ENCODE measurements at places on chromosomes 7 and 10.

DNA sequence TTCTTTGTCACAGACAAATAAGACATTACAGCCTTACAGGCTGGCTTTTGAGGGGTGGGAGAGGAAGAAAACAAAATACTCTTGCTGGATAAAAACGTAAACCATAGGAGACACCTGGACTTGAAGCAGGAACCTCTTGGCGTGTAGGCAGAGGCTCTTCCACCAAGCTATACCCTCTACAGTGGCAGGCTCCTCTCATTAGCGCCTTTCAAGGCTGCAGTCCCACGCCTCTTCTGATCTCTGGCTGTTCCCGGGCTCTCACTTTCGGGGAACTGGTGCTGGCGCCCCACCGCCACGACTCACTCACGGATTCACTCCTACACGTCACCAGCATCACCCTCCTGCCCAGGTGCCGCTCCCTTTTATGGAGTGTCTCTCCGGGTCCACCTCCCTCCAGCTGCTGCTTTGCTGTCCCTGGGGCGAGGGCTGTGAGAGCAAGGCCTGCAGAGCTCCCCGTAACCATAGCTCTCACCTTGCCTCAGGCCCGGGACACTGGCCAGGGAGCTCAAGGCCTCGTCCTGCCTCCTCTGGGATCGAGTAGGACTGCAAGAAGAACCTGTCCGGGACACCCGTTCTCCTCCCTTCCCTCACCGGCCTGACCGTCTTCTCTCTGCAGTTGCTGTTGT, 62.6 kb downstream of the ZNF777 start:
- peaks cover 15% of the 10 kb centered on the region for H3K36me3 ChIP-seq
- H3K4me3 ChIP-seq = no peak overlapping the region
- peaks cover 1% of the 10 kb centered on the region for H3K4me1 ChIP-seq
- no peak overlapping the region for H3K27ac ChIP-seq
- no peaks in the 10 kb centered on the region for H3K27me3 ChIP-seq

DNA sequence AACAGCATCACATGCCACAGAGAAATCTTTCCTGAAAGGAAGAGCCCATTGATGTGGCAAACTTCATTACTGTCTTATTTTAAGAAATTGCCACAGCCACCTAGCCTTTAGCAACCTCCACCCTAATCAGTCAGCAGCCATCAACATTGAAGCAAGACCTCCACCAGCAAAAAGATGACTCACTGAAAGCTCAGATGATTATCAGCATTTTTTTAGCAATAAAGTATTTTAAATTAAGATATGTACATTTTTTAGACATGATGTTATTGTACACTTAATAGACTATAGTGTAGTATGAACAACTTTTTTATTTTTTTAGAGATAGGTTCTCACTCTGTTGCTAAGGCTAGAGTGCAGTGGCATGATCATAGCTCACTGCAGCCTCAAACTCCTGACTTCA, 14.8 kb downstream of the STEAP1B start:
- DNase-seq = no peak
- H3K36me3 ChIP-seq = peaks cover 16% of the 10 kb centered on the region
- peaks cover 1% of the 10 kb centered on the region for H3K27me3 ChIP-seq
- H3K27ac ChIP-seq = no peak overlapping the region
- no peak overlapping the region for H3K4me3 ChIP-seq

GRCh38 chr10:93481637-93482144, 443 bp downstream of the MYOF start:
- H3K36me3 ChIP-seq = no peaks in the 10 kb centered on the region
- no peak overlapping the region for H3K27ac ChIP-seq
- H3K27me3 ChIP-seq = no peaks in the 10 kb centered on the region
- H3K4me3 ChIP-seq = peak overlapping the region; percentile 81
- H3K4me1 ChIP-seq = no peaks in the 10 kb centered on the region

DNA sequence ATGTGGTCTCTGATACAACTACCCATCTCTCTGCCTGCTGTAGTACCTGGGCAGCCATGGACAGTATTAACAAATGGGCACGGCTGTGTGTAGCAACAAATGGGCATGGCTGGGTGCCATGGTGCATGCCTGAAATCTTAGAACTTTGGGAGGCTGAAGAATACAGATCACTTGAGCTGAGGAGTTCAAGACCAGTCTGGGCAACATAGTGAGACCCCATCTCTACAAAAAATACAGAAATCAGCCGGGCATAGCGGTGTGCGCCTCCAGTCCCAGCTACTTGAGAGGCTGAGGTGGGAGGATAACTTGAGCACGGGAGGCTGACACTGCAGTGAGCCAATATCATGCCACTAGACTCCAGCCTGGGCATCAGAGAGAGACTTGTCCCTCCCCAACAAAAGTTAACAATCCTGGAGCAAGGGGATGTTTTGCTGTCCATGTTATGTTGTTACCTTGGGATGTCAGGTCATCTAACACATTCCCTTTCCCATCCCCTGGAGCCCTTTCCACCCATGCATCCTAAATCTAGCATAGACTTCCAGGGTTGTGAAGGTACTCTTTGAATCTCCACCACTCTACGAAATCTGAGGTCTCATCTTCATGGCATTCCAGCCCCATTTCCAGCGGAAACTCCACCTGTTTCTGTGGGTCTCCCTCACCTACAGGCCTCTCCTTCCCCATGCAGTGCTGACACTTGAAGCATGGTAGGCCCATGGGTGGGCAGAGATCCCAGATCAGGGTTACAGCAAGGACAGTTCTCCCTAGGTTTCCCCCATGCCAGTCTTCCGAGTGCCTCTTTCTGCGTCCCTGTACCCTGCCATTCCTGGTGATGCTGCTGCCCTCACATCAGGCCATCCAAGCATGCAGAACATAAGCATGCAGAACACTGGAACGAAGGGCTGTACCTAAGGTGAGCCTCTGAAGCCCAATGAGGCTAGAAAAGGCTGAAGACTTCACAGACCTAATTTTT, 13.1 kb downstream of the FXYD4 start:
- H3K27me3 ChIP-seq = no peaks in the 10 kb centered on the region
- H3K36me3 ChIP-seq = no peaks in the 10 kb centered on the region
- DNase-seq = no peak
- H3K4me1 ChIP-seq = no peaks in the 10 kb centered on the region
- no peak overlapping the region for H3K27ac ChIP-seq
- H3K4me3 ChIP-seq = no peak overlapping the region

DNA sequence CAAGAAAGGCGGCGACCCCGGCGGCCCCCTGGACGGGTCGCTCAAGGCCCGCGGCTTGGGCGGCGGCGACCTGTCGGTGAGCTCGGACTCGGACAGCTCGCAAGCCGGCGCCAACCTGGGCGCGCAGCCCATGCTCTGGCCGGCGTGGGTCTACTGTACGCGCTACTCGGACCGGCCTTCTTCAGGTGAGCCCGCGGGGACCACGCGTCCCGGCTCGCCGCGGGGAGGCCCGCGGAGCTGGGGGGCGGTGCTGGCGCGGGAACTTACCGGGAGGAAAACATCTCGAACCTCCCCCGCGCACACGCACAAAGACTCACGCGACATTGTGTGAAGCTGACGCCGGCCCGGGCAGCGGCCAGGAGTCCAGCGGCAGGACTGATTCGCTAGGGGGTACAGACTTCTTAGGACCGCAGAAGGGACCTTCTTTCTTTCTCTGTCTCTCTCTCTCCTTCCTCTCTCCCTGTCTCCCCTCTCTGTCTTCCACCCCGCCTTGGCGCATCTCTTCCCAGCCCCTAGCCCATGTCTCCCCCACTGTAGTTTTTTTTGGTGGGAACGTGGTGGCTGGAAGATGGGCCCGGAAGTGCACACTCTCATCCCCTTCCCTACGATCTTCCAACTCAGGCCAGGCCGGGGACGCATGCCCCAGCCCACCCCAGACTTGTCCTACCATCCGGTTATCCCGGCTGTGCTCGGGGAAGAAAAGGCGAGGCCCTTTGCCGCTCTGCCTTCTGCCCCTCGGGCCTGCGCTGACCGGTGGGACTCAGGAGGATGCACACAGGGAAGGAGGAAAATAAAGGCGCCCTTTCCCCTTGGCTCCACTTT, 1.2 kb downstream of the EN2 start:
- peaks cover 2% of the 10 kb centered on the region for H3K4me1 ChIP-seq
- H3K27ac ChIP-seq = no peak overlapping the region
- H3K4me3 ChIP-seq = peak overlapping the region; percentile 79
- H3K27me3 ChIP-seq = peaks cover 48% of the 10 kb centered on the region
- peak; percentile 34 for DNase-seq
- H3K36me3 ChIP-seq = no peaks in the 10 kb centered on the region

DNA sequence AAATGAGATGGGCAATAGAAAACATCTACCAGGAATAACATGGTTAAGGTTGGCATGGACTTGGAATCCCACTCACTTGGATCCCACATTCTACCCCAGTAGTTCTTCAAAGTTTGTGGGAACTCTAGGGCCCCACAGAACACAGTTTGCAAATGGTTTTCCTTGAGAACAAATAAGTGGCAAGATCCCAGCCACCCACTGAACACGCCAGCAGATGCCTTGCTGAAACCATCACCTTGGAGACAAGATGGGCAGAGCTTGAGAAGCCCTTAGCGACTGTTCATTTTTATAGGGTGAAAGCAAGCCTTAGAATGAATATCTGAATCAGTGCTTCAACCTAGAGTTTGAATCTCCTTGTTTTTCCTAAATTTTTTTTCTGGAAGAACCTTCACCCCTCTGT, 349.1 kb downstream of the RPS24 start:
- peaks cover 7% of the 10 kb centered on the region for H3K27me3 ChIP-seq
- no peak overlapping the region for H3K4me3 ChIP-seq
- H3K4me1 ChIP-seq = no peaks in the 10 kb centered on the region

DNA sequence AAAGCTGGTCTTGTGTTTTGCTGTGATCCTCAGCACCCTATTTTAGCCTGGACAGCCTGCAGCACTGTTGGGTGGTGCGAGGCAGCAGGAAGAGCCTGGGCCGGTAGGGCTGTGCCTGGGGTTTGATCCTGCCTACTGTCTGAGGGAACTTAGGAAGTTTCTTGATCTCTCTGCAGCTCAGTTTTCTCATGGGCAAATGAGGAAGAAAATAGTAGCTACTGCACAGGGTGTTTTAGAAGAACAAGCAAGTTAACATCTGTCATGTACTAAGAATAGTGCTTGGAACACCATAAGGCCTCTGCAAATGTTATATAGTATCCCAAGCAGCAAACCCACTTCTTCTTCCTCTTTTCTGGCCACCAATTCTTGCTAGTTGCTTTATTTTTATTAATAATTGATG, 12.0 kb upstream of the AGR2 start:
- no peak for DNase-seq
- H3K4me3 ChIP-seq = no peak overlapping the region
- no peak overlapping the region for H3K27ac ChIP-seq
- H3K4me1 ChIP-seq = peaks cover 20% of the 10 kb centered on the region

GRCh38 chr7:50304129-50304910, at the start of gene IKZF1:
Gene IKZF1, plus strand, starts transcription at chr7:50304716. Its CDS starts 14,346 bp downstream, at chr7:50319062.
- H3K27ac ChIP-seq = no peak within 1 kb of the TSS
- H3K4me1 ChIP-seq = peaks cover 2% of the 10 kb centered on the region
- peaks cover 12% of the 10 kb centered on the region for H3K27me3 ChIP-seq
- H3K36me3 ChIP-seq = no peaks in the 10 kb centered on the region
- peak within 1 kb of the TSS; percentile 81 for H3K4me3 ChIP-seq

DNA sequence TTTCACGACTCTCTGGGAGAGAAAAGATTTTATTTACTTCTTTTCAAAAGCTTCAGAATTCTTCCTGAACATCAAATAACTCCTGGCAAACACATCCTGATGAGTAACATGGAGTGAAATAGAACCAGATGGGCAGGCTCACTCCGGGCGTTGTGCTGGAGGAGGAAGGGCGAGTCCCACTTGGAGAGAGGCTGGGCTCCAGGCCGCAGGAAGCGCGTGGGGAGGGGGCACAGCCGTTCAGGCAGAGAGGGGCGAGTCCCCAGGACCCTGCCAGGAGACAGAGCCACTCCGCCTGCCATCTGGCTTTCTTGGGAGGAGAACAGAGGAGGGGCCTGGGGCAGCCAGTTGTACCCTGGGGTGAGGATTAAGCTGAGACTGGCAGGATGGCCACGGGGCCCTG, 265.9 kb upstream of the ZMIZ1 start:
- H3K4me1 ChIP-seq = peaks cover 13% of the 10 kb centered on the region
- H3K36me3 ChIP-seq = no peaks in the 10 kb centered on the region
- peaks cover 8% of the 10 kb centered on the region for H3K27me3 ChIP-seq
- no peak overlapping the region for H3K27ac ChIP-seq
- H3K4me3 ChIP-seq = no peak overlapping the region

GRCh38 chr10:80642661-80643060, 105.0 kb downstream of the SH2D4B start:
- no peak overlapping the region for H3K27ac ChIP-seq
- no peaks in the 10 kb centered on the region for H3K4me1 ChIP-seq
- H3K27me3 ChIP-seq = peaks cover 3% of the 10 kb centered on the region
- DNase-seq = no peak
- no peak overlapping the region for H3K4me3 ChIP-seq
- no peaks in the 10 kb centered on the region for H3K36me3 ChIP-seq

GRCh38 chr10:19993714-19994315, 177.6 kb downstream of the PLXDC2 start:
- no peaks in the 10 kb centered on the region for H3K36me3 ChIP-seq
- H3K4me3 ChIP-seq = no peak overlapping the region
- no peaks in the 10 kb centered on the region for H3K27me3 ChIP-seq
- H3K4me1 ChIP-seq = no peaks in the 10 kb centered on the region

GRCh38 chr7:141045842-141046620, 27.8 kb upstream of the TMEM178B start:
- no peak overlapping the region for H3K27ac ChIP-seq
- H3K4me3 ChIP-seq = no peak overlapping the region
- peaks cover 6% of the 10 kb centered on the region for H3K36me3 ChIP-seq
- peaks cover 3% of the 10 kb centered on the region for H3K27me3 ChIP-seq

- no peaks in the 10 kb centered on the region for H3K36me3 ChIP-seq
- no peak overlapping the region for H3K4me3 ChIP-seq
Observed at GRCh38 chr10:2881720-2882620, 185.4 kb upstream of the PFKP start.
